ENCODE measurements at places on chromosomes 1 and 21. TPM values are rescaled to one million over a fixed set of nuclear protein-coding genes. Genes with fewer than 3 reads are reported as not detected.

SLFNL1 gene
- 0.35 TPM for total RNA-seq

CACNA1S gene
- total RNA-seq, result not detected

PADI3 gene
- not detected for total RNA-seq

INAVA gene
- not detected for total RNA-seq

CCT3 gene
- total RNA-seq, result 221 TPM

- no peak for DNase-seq
Observed at GRCh38 chr1:226600254-226600653, 51.7 kb downstream of the STUM start.

GRCh38 chr1:47875831-47876586 lies 121.2 kb downstream of the TRABD2B start:
- DNase-seq, result no peak

- no peak for DNase-seq
Observed at GRCh38 chr1:66246351-66247269, 287.3 kb upstream of the SGIP1 start.

- DNase-seq, result no peak
Observed at GRCh38 chr1:86993269-86993985, 79.0 kb downstream of the HS2ST1 start.

DNA sequence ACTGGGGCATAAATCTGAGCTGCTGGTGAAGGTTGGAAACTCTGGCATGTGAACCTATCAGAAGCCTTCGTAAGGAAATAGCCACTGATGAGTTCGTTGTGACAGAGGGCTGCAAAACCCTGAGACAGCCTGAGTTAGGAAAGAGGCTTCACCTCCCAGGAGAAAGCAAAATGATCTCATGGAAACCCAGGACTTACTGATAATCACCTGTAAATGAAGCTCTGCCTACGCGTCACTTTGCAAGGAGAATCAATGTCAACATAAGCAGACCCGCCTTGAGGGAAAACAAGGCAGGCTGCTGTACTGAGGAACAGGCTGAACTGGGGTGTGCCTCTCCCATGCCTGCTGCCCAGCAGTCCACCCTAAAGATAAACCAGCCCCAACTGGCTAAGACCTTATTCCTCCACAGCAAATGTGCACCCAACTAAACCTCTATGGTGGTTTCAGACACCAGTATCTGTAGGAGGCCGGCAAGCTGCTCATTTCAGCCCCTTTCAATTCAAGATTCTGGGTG lies 46.8 kb upstream of the SLC44A3 start:
- no peak for DNase-seq

DNA sequence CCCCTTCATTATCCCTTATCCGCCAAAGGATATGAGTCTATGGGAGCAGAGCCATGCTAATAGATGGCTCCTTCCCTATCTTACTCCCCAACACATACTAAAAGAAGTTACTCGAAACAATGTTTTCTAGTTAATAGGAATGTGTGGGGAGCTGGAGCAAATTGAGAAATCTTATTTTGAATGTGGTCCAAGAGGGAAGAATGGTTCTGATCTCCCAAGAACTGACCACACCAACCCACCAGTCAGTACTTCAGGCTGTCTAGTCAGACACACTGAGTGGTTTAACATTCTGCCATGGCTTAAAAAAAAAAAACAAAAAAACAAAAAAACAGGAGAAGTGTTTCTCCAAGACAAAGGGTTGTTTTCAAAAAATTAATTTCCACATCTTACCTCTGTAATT lies 31.5 kb upstream of the DNASE2B start:
- no peak for DNase-seq

GRCh38 chr21:42097860-42098454 lies 26.8 kb downstream of the UMODL1 start:
- no peak for DNase-seq

DNA sequence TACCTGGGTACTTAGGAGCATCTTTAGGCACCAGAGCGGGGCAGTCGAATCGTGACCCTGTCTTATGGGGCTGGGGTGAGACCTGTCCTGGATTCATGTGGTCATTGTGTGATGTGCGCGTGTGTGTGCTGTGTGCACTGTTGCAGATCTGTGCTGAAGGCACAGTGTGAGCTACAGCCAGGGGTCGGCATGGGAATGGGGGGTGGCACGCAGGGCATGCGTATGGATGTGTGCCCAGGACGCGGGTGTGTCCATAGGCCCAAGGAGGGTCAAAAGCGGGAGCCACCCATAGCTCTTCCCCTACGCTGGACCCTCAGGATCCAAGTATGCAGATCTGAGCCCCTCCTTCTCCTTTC lies 14.6 kb downstream of the PTPRF start:
- DNase-seq, result no peak

- DNase-seq, result no peak
Observed at GRCh38 chr1:199774433-199775089, 252.9 kb upstream of the NR5A2 start.

DNA sequence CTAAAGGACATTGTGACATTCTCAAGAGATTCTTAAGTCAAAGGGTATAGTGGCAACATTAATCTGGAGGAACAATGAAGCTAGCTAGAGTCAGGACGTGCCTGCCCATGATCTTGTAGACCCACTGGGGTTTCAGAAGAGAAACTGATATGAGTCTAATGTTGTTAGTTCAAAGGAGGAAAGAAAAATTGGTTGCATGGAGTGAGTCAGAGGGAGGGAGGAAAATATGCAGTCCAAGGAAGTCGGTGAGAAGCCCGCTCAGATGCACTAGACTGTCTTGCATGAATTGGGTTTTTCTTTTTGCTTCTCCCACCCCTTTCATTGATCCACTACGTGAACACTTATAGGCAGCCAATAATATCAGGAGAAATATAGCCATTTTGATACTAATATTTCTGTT lies 53.8 kb upstream of the SYT14 start:
- DNase-seq, result peak; percentile 11

DNA sequence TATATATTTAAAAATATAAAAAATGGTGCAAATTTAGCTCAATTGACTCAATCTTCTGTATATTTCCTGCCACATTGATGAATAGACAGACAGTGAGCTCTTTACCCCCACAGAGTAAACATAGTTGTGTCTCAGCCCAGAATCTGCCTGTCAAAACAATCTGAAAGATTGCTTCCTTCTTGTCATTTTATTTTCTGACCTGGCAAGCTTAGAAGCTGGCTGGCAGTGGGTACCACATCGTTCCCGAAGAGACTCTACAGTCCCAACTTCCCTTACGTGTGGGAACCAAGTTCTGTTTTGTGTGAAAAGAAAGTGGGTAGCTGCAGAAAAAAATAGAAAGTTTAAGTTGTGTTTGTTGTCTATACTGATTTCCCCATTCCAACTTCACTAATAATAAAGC lies 629.3 kb upstream of the NEGR1 start:
- no peak for DNase-seq

DNA sequence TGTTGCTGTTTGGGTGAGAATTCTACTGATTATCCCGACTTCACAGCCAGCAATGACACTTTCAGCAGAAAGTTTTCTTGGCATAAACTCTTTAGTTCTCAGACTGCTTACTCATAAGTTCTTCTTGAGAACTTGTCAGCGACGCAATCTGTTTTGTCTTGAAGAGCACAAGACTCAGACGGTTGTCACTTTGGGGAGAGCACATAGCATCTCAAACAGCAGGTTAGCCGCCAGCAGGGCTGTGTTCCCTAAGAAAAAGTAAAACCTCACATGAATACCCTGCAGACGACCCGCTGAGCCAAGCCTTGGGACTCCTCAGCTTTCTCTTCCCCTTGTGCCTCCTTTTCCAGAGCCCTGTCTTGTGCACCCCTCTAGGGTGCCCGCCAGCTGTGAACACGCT lies 11.4 kb downstream of the AGMAT start:
- no peak for DNase-seq

DNA sequence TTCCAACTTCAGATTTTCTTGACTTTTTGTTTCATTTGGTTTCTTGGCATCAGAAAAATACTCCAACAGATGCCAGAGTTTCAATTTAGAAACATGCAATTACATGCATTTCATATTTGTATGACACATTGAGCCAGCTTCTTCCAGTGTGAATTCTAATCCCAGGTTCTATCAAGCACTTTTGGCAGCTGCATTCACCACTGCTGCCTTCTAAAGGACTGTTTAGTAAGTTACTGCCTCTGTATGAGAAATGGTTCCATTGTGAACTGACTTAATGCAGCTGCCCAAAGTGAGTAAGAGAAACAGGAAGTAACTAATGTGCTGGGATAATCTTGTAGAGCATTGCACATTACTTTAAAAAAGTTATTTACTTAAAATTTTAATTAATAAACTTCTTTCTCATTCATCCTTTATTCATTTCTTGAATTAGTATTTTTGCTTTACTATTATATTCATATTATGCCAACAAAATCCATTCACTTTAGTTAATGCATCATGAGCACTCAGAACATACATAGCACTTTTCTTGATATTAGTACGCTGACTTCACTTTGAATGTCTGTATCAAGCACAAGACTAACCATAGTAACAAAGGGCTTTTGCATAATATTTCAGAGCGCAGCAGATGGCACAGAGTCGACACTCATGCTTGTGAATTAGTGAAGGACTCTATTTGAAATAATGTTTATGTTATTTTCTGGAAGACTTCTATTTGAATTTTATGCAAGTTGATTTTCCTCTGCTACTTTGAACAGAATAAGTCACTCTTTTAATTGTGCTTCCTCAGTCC lies 9.8 kb downstream of the RGS18 start:
- no peak for DNase-seq

DNA sequence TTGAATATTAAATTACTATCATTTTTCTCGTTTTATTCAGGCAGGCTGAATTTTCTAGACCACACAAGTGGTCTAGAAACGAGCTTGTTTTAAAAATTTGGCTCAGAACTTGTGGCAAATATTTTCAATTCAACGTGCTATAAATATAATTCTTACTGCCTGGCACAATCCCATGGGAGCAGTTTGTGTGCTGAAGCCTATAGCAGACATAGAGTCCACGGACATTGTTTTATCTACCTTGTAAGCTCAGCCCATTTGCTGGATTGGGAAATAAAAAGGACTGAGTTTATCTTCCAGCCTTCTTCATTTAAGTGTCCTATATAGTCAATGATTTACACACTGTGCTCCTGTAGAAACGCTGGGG lies 103.4 kb downstream of the ZBTB18 start:
- no peak for DNase-seq

DNA sequence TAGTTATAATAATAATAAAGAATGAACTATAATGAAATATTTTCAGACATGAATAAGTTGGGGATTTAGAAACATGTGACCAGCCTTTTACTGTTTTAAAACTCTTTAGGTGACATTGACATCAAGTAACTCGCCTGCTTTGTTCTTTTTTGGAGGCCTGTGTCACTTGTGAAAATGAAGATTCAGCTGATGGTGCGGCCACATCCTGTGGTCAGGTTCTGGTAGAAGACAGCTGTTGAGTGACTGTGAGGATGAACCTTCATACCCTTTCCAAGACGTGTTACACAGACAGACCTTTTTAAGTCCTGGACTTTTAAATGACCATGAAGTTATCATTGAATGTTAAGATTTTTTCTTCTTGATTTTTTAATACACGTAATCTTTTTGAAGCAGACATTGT lies 10.3 kb downstream of the UTS2 start:
- DNase-seq, result no peak

GRCh38 chr1:175861626-175862367 lies 118.4 kb upstream of the TNR start:
- DNase-seq, result no peak

GRCh38 chr1:179327196-179327595 lies 33.6 kb downstream of the SOAT1 start:
- DNase-seq, result no peak

DNA sequence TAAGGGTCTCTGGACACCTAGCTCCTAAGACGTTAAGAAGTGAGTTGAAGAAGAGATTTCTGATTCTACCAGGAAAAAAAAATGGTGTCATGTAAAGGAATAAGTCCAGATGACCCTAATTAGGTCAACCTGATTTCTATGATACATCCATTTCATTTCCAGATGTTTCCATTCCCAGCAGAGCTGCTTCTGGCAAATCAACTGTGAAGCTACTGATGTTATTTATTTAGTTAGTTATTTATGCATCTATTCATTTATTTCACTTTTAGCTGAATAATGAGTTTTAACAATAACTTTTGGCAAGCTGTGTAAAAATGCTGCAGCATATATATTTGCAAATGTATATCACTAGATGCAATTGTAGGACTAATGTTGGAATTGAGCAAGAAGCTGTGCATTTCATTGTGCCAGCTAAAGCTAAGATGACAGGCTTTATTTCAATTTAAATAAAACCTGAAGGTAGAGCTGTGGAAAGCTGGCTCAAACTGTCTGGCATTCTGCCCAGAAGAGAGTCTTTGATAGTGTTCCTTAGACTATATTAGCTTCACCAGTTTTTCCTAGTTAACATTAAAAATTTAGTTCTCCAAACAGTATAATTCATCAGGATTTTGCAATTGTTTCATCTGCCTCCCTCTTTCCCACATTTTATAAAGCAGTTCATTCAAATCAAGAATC lies 1164.4 kb upstream of the ADGRL4 start:
- DNase-seq, result no peak

GRCh38 chr1:208757846-208758245 lies 513.7 kb upstream of the PLXNA2 start:
- DNase-seq, result no peak

DNA sequence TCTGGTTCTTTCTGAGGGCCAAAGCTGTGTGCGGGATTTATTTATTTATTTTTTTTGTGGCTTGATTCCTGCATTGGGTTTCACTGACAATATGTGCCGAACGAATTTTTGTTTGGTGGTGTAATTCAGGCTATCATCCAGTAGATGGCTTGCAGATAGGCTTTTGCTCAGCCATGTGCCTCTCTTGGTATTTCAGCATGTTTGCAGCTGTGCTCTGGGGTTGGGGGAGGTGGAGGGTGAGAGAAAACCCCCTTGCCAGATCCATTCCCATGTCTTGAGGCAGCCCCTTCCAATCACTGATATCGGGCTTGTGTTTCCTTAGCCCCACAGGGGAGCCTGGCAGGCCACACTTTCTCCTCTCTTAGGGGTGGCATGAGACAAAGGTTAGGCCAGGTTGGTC lies 302.4 kb downstream of the PTGER3 start:
- DNase-seq, result no peak

DNA sequence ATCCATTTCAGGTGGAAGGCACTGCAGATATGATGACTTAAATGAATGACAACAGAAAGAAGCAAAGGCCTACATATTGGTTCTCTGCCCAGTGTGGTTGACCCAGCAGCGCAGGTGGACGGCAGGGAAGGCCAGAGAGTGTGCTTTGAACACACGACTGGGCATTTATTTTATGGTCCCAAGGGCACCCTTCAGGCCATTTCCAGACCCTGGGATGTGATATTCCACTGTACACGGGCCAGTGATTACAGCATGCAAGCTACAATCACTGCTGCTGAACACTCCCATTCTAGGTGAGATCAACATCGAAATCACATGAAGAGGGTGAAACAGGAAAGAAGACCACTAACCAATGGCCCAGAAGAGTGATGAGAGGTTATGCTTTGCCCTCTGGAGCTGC lies 33.8 kb downstream of the PCNX2 start:
- no peak for DNase-seq

- DNase-seq, result no peak
Observed at GRCh38 chr21:33843216-33843615, 72.4 kb downstream of the ATP5PO start.
